ENCODE measurements at places on chromosomes 16 and 17.
A peak's percentile ranks its signal among the peaks of the same experiment; 100 is the strongest.

DNA sequence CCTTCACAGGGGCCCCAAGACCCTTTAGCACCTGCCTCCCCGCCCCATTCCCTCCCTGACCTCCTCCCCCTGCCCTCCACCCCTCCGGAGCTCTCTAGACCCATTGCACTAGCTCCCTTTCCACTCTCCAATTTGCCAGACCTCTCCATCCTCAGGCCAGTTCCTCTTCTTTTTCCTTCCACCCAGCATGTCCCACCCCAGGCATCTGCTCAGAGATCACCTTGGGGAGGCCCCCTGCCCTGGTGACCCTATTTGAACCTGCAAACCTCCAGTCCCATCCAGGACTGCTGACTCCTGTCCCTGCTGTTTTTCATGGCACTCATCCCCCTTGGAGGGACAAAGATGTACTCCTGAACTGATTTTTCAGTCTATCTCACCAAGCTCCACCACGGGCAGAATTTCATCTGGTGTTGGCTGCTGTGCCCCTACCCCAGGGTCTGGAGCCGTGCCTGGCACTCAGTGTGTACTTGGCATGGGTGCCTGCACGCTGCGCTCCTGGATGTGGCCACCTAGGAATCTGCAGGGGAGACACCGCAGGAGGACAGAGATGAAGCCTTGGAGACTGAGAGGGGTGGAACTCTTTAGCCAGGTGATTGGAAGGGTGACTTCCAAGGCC, 85.6 kb upstream of the CACNG5 start:
- no peak for DNase-seq

GRCh38 chr16:29230671-29231096, 175.8 kb downstream of the NPIPB11 start:
- DNase-seq, result peak; percentile 52

DNA sequence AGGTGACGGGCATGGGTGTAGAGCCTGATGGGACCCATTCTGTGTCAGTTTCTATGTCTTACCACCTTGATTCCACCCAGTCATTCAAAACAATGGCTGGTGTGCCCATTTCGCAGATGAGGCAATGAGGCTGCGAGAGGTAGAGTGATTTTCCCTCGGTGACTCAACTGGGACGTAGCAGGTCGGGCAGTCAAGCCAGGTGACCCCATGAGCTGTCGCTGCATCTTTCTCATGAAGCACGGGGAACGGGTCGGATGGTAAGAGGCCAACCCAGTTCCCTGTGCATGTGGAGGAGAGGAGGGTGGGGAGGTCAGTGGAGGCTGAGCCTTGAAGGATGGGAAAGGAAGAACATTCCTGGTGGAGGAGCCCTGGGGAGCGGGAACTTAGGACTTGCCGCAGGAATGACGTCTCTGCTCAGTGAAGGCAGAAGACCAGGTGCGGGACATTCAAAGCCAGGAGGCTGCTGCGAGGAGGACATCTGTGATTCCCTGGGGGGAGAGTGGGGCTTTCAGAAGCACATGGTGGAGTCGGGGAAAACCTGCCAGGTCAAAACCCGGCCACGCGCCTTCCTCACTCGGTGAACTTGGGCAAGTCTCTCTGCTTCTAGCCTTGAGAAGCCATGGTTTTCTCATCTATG, 1.1 kb downstream of the IL21R start:
- no peak for DNase-seq

DNA sequence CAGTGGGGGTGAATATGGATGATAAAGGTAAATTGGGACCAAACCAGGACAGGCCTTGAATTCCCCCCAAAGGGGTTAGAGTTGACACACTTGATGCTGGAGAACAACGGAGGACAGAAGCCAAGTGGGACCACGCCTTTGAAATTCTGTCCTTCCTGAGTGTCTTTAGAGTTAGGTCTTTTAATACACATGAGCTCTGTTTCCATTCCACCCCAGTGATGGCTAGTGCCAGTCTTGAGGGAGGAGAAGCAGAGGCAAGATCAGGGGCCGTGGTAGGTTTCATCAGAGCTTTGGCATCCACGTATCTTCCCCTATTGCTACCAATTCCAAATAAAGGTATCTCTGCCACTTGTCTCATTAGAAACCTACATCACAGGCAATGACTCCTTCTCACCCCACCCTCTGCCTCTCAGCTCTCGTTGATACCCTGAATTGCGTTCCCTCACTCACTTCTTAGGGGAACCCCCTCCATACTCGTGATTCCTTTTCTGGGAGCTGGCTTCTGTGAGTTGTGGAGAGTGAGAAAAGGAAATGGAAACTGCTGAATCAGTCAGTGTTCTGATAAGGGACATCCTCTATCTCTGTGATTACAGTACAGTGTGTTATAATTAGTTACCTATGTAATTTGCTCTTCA, 2.4 kb upstream of the CCL3L1 start:
- DNase-seq, result no peak

DNA sequence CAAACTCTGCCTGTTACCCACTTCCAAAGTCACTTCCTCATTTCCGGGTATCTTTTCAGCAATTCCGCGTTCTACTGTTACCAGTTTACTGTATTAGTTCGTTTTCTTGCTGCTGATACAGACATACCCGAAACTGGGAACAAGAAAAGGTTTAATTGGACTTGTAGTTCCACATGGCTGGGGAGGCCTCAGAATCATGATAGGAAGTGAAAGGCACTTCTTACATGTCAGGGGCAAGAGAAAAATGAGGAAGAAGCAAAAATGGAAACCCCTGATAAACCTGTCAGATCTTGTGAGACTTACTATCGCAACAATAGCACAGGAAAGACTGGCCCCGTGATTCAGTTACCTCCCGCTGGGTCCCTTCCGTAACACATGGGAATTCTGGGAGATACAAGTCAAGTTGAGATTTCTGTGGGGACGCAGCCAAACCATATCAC, 30.9 kb downstream of the PAFAH1B1 start:
- no peak for DNase-seq

DNA sequence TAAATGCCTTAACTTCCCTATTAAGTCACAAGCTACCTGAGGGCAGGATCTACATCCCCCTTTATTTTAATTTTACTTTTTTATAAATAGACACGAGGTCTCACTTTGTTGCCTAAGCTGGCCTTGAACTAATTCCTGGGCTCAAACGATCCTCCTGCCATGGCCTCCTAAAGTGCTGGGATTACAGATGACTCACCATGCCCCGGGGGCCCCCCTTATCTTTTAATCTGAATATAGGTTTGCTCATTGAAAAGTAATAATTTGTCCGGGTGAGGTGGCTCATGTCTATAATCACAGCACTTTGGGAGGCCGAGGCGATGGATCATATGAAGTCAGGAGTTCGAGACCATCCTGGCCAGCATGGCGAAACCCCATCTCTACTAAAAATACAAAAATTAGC, 14.2 kb downstream of the ETV4 start:
- DNase-seq, result no peak

DNA sequence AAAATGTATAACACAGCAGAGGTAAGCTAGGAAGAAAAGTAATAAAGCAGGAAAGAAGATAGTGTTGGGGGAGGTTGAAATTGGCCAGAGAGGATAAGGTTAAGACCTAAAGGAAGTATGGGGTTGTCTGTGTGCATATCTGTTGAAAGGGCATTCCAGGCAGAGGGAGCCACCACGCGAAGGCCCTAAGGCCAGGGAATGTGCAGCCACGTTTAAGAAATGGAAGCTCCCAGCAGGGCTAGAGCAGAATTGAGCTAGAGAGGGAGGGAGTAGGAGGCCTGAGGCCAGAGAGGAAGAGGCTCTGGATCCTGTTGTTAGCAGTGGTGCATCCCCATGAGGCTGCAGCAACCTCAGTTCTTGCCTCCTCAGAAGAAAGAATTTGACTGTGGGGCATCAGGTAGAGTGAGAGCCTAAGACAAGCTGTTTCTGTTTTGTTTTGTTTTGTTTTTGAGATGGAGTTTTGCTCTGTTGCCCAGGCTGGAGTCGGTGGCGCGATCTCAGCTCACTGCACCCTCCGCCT, 59.0 kb upstream of the CACNG5 start:
- no peak for DNase-seq

GRCh38 chr17:77141846-77142449, 1.2 kb downstream of the SEC14L1 start:
- peak; percentile 45 for DNase-seq

DNA sequence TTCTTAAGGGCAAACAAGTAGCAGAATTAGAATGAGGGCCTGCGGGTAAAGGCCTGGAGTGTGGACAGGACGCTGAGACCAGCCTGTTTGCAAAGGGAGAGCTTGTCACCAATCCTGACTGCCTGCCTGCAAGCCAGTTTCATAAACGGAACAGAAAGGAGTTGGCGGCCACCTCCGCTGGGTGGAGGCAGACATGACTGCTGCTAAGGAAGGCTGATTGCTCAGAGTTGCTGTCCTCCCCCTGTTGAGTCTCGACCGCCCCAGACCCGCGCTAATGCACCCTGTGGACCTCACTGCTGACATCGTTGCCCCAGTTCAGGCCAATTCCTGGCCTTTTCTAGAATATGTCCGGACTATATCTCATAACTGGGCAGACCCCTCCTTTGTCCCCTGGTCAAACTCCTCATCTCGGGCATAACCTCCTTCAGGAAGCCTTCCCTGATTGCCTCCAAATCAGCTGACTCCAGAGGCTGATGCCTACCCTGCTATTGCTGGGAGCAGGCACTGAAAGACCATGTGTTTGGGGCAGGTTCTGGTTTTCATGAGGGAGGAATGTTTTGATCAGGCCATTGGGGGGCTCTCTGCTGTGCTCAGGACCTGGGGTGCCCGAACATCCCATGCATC, 153.0 kb upstream of the CIBAR2 start:
- DNase-seq, result no peak

- peak; percentile 48 for DNase-seq
These were observed 26.3 kb downstream of the MRTFB start for GRCh38 chr16:14097182-14097959.

DNA sequence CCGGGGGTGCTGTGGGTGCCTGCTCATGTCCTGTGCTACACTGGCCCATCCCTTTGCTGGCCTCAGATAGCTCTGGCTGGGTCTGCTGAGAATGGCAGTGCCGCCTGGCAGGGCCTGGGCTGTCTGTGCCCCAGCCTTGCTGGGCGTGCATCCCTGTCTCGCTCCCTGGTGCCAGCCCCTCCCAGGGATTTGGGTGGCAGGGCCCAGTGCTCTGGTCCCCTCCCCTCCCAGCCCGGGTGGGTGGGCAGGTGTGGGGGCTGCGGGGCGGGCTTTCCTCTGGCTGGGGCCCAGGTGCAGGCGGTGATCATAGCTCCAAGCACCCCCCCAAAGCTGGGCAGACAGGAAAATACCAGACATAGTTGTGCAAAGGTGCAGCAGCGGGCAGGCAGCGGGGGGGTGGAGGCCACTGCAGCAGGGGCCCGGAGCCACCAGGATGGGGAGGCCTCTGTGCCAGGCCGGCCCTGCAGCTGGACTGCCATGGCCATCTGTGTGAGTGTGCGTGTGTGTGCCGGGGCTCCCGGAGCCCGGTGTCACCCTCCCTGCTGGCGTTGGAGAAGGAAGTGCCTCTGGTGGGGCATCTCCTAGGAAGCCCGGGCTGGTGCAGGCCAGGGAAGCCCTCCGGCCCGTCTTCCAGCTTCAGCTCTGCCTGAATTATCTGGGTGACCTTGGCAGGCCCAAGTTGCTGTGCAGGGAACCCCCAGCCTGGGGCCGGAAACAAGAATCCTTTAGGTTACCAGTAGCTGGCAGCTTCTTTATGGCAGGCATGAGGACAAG, 7.4 kb downstream of the GLIS2 start:
- DNase-seq, result no peak

DNA sequence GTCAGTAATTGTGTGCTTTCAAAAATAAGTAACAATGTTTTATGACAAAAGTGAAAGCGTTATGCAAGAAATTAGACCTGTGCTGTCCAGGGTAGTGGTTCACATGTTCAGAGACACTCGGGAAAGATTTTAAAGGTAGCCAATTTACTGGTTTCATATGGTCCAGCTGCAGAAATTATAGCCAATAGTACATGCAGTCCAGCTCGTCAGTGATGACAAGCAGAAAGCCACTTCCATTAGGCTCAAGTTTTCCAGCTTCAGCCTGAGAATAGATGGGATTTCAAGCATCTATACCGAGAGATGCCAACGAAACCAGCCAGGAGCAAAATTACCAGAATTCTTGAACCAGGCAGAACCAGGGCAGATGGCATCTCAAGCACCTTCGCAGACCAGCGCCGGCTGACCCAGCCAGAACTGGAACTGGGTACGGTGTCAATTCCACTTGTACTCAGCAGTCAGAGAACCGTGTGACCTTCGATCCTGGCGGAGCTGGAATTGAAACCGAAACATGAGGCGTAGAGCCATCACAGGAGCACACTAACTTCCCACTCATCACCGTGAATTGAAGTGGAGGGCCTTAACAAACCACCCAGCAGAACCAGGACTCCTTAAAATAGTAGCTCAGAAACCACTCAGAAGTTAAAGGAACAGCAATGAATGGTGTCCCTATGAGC, 207.9 kb upstream of the HSBP1 start:
- no peak for DNase-seq

DNA sequence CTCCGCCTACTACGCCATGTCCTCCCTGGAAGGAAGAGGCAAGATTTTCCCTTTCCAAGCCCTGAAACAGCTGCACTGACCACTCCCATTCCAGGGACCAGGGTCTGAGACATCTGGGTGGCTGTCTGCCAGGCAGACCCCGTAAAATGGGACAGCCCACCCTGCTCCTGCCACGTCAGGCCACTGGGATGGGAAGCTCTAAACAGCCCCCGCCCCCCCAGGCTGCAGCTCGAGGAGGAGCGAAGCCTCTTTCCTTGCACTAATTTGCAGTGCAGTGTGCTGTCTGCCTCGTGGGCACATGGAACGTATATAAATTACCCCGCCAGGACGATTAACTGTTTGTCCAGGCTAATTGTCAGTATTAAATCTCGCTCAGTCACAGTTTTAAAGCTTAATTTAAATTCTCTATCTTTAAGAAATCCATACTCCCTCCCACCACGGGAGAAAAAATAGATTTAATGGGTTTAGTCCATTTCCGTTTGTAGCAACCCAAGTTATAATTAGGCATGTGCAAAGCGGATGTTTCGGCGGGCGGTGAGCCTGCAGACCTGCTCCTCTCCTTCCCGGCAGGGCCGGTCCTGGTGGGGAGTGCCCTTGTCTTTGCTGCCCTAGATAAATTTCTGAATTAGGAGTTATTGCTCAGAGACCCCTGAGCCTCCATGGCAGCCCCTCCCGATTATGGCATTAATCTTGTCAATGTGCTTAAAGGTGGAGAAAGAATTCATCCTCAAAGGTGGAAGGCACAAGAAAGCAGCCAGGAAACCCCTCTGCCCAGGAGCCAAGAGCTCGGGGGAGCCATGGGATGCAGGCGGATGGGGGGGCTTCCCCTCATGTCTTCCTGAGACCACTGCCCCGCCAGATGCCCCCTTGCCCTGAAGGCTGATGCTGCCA, 268.0 kb upstream of the TNRC6C start:
- DNase-seq, result peak; percentile 37

- no peak for DNase-seq
These were observed 160.3 kb upstream of the TBX2 start for GRCh38 chr17:61239327-61239726.

GRCh38 chr16:4136229-4136813, 20.1 kb upstream of the ADCY9 start:
- DNase-seq, result no peak
